ENCODE measurements at places on chromosomes 1 and 21.
A peak's percentile ranks its signal among the peaks of the same experiment; 100 is the strongest.

- DNase-seq: no peak
Measured at GRCh38 chr1:211614615-211615014, 35.7 kb upstream of the SLC30A1 start.

DNA sequence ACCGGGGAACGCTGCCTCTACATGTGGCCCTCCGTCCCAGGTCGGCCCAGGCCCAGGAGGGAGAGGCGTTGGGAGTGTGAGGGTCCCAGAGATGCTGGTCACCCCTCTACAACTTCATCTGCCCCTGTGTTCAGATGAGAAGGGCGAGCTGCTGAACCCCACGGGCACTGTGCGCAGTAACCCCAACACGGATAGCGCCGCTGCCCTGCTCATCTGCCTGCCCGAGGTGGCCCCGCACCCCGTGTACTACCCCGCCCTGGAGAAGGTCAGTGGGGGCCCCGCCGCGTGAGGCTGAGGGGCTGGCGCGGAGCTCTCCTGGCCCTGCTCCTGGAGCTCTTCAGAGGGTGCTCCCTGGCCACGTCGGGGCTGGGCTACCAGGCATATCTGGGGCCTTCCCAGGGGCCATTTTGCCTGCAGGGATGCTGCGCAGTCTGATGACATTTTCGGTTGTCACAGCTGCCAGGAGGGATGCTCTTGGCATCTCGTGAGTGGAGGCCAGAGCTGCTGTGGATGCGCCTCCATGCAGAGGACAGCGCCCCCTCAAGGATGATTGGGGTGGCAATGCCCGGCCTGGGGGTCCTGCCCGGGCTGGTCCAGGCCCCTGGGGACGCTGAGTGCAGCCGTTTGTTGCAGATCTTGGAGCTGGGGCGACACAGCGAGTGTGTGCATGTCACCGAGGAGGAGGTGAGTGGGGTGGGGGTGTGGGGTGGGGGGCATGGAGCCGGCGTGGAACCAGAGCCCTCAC lies 68.6 kb downstream of the PIK3CD start:
- no peak for DNase-seq

- no peak for DNase-seq
Measured at GRCh38 chr1:54763816-54764132, 549 bp downstream of the PARS2 start.

DNA sequence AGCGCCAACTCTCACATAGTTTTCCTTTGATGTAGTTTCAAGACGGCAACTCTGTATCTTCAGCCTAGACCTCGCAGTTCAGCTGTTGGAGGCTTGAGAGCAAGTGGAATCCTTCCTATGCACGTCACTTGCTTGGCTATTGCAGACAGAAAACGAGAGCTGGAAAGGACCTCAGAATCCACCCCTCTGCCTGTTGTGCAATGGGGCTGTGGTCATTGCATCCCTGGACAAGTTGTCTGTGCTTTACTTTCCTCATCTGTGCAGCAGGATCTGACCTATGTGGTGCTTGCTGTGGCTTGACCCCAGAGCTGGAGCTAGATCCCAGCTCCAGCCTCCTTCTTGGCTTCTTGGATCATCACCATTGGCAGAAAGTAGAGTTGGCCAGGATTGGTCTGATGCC lies 50.0 kb upstream of the IGSF21 start:
- DNase-seq: peak; percentile 37

- no peak for DNase-seq
Measured at GRCh38 chr1:107794571-107794970, 170.4 kb downstream of the VAV3 start.

DNA sequence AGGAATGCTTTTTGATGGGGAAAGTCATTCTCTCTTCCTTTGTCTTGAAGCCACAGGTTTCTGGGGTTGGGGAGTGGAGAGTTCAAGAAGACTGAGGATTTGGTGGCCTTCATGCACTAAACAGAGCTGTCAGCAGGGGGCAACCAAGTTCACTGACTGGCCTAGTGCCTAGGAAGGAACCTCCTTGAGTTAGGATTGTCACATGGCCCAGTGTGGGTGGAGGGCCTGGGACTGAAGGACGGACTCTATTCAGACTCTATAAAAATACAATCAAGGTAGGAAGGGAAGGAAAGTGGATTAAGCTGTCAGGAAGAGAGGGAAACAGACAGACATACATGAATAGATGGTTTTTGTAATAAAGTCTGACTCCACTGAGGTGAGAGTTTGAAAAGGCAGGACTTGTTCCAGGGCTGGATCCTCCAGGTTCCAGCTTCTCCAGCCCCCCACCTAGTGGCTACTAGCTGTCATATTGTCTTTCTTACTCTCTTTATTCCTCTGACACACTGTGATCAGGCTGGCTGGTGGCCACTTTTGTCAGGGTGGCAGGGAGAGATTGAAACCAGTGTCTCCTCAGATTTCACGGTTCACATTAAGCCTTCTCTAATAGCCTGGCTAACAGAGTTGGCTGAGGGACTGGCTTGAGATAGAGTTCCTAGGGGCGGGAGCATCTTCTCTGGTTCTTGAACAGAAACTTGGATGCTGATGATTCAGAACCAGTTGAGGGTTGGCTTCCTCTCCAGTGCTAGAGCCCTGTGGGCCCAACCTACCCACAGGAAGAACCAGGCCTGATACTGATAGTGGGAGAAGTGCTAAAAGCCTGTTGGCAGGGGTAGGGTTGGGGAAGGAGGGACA lies 4.1 kb upstream of the SH3BGRL3 start:
- DNase-seq: peak; percentile 80

- DNase-seq: no peak
Measured at GRCh38 chr1:215198021-215198420, 115.5 kb downstream of the KCNK2 start.

GRCh38 chr1:182317611-182318161 lies 73.9 kb downstream of the GLUL start:
- DNase-seq: no peak

- no peak for DNase-seq
Measured at GRCh38 chr1:206975306-206975705, 5.0 kb upstream of the FCAMR start.

DNA sequence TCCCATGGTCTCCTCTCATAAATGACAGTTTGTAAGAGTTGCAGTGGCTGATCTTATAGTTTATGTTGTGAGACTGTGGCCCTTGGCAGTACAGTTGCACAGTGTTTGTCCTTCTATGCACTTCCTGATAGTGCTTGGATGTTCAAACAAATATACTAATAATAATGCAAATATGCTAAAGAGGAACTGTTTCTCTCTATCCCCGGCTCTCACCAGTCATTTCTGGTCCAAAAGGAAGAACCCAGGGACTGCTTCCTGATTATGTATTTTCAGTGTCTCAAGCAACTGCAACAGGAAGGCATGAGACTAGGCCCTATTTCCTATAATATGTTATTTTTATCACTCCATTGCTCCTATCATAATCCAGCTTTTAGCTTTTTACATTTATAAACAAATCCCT lies 17.0 kb upstream of the SUCO start:
- DNase-seq: no peak

DNA sequence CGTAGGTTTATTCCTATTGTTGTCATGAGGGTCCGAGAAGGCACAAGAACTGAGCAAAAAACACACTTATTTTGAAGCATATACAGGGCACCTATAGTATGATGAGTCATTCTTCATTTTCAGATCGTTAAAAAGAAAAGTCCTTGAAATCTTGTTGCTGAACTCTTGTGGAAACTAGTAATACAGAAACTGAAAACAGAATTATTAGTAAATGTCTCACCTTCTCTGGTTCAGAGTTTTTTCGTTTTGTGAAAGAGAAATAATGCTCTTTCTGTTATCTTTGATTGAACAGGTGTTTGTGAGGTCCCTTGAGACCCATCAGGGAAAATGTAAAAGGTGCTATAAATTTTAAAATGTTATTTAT lies 102.0 kb upstream of the COA6 start:
- DNase-seq: no peak

GRCh38 chr1:24089743-24090555 lies 22.0 kb downstream of the MYOM3 start:
- peak; percentile 58 for DNase-seq

DNA sequence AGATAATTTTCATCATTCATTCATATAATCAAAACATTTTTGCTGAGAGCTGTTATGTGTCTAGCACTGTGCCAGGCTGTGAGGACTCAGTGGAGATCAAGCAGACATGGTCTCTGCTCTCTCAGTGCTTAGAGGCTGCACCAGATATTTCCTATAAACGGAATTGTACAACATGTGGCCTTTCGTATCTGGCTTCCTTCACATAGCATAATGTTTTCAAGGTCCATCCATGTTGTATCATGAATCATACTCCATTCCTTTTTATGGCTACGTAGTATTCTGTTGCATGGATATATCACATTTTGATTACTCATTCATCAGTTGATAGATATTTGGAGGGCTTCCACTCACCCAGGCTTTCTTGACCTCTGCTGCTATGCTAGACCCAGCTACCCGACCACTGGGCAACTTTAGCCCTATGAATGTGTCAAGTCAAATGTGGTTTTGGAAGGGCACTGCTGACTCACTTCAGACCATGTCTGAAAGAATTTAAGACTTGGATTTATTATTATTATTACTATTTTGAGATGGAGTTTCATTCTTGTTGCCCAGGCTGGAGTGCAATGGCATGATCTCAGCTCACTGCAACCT lies 18.5 kb downstream of the NCF2 start:
- no peak for DNase-seq

- DNase-seq: no peak
Measured at GRCh38 chr21:43983390-43983789, 28.7 kb upstream of the TRAPPC10 start.

DNA sequence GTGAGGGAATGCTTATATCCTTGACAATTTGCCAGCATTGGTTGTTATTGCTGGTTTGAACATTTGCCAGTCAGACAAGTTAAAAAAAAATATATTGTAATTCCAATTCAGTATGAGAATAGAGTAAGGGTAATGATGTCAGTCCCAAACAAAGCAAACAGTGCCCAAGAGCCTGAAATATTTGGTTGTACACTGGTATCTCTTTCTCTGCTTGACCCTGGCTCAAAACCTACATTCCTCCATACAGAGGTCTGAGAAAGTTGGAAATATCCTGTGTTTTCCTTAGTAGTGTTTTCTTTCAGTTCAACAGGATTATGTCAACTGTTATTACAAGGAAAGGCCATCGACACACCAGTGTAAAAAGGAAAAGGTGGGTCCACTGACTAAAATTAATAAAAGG lies 145.6 kb downstream of the MRPL39 start:
- no peak for DNase-seq

DNA sequence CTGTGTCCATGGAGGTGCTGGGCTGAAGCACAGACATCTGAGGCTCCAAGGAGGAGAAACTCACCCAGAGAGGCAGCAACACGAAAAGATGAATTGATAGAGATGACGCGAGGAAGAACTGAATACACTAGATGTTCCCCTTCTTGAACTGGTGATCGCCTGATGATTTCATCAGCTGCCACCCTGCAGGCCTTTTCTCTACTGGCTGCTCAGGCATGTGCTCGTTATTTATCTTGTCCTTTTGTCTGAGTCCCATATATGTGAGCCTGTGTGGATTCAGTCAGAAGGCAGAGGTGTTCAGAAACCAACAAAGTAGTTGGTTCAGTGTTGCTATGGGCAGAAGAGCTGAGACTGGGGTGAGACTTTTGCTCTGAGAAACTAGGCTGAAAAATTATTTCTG lies 104.2 kb downstream of the SPATA46 start:
- no peak for DNase-seq

DNA sequence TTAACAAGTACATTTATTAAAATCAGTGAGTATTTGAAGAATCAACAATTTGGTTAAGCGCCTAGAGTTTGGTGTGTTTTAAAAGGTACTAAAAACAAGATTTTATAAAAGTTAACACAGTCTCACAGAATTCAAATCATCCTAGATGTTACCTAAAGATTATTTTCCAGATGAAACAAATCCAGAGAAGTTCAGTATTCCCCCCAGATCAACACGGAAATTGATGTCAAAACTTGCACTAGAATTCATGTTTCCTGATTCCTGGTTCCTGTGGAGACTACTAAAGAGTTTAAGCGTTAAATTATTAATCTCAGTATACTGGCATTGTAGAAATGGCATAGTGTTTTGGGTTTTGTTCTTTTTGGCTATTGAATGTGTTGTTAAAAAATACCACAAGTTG lies 1.4 kb downstream of the PTBP2 start:
- no peak for DNase-seq

DNA sequence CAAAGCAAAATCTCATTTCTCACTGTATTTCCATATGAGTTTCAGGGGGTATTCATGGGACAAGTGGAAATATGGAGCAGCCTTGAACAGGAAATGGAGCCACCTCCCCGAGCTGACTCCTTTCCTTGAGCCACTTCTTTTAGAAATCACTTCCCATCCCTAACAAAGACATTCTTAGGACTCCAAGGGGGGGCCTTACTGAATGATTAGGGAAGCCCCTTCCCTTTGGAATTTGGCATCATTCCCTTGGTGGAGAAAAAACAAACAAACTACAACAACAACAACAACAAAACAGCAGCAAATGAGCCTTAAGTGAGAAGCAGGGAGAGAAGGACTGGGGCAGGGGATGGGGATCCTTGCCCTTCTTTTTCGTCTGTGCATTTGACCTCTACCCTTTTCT lies 278.3 kb downstream of the ZNF648 start:
- DNase-seq: no peak

DNA sequence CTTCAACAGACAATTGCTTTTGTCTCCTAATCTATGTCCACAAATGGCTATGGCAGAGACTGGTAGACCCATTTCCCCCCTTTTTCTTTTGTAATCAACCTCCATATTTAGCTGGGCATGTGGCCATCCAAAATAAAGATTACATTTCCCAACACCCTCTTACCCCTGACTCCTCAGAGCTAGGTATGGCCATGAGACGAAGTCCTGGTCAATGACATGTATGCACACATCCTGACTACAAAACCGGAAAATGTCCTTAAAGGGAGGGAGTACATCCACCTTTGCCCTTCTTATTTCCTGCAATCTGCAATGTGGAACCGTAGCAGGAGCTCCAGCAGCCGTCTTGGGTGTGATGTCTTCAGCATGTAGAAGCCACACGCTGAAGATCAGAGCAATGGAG lies 36.2 kb upstream of the RCSD1 start:
- DNase-seq: no peak

GRCh38 chr1:154493276-154493675 lies 8.7 kb upstream of the TDRD10 start:
- peak; percentile 27 for DNase-seq

- no peak for DNase-seq
Measured at GRCh38 chr1:174742805-174743653, 256.7 kb upstream of the CACYBP start.
